ENCODE measurements at places on chromosomes 7 and 10.

- DNase-seq: no peak
Measured at GRCh38 chr10:109647627-109648026, 275.7 kb downstream of the XPNPEP1 start.

DNA sequence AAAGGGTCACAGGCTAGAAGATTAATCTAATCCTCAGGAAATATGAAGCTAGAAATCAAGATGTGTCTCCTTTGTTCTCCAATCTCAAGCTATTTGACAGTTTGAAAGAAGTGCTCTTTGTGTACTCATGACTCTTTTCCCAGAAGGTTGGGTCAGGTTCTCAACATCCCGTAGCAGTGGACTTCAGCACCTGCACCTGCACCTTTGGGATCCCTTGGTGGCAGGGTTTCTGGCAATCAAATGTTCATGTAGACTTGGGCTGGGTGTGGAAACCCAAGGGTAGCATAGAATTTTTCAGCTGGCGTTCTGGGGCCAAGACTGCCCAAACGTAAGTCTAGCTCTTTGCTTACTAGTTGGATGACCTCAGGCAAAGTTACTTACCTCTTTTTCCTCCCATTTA is 134.4 kb downstream of the ADRA2A start:
- DNase-seq: no peak

DNA sequence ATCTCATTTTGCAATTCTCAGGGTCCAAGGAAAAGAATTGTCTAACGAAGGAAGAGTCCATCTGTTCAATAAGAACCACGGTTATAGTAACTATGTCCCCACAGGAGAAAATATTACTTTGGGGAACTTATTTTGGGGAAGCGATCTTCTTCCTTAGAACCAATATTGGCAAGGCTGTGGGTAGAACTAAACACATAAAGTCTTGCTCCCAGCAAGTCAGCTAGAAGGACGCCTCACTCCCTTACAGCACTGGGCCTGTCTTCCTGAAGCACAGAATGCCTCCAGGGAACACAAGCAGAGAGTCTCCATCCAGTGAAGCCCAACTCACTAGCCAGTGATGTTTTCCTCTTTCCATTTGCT is 30.2 kb downstream of the C10orf71 start:
- no peak for DNase-seq

DNA sequence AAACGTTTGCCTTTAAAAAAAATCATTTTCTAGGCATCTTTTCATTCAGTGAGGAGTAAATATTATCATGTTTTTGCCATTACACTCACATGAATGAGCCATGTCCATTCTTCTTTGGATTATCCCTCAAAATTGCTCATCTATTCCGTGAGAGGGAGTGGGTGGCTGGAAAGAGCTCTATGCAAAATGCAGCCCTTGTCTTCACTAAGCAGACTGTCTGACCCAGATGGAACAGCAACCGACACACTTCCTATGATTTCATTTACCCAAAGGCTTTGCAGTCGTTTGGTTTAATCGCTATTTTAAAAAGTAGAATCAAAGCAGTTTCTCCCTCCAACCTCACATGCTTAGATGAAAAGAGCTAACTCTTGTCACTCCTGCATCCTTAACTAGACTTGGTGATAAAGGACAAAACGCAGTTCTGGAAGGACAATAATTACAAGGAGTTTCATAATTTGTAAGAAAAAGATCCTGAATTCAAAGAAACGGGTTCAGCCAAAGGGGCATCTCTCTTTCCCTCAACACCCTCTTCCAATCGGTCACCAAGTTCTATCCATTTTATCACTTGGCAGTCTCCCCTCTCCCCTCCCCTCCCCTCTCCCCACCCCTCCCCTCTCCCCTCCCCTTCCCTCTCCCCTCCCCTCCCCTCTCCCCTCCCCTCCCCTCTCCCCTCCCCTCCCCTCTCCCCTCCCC is 198.1 kb upstream of the STK17A start:
- DNase-seq: no peak

Data from activated CD8-positive, alpha-beta memory T cell treated with anti-CD3 and anti-CD28 coated beads for 4 hours (primary cell).